C1 segment of cervical spinal cord (tissue), 14 donors: ENCODE measurements at places on chromosomes 5 and 9.

GRCh38 chr9:137220317-137221094 lies 1.5 kb downstream of the RNF208 start:
- DNase-seq, result no peak

DNA sequence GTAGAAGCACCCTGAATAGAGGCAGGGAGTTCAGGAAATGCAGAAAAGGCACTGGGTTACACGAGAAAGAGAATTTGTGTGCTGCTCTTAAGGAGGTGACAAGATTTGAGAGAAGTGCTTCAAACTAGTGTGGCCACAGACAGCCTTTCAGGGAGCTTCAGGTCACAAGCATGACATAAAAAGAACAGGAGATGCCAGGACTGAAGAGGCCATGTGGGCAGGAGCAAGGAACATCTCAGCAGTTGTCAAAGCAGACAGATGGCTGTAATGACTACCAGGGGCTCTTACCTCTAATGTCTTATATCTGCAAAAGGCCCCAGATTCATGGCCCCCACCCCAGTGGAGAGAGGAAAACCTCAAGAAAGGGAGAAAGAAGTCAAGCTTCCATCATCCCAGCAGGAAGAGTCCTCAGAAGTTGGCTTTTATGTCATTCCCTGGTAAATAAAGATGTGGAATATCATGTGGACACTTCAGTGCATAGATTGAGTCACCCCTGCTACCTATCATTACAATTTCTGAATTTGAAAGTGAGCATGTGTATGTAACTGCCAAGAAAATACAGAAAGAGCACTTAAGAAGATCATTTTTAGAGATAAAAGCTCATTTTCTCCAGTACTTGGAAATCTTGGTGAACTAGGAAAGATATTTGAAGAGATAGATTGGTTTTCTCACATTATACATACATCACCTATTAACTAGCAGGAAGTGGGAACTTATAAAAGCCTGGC lies 214.4 kb upstream of the RORB start:
- no peak for DNase-seq

GRCh38 chr5:78647351-78647818 lies 1.2 kb downstream of the LHFPL2 start:
- no peak for DNase-seq

GRCh38 chr5:169954786-169955185 lies 25.5 kb downstream of the INSYN2B start:
- no peak for DNase-seq

DNA sequence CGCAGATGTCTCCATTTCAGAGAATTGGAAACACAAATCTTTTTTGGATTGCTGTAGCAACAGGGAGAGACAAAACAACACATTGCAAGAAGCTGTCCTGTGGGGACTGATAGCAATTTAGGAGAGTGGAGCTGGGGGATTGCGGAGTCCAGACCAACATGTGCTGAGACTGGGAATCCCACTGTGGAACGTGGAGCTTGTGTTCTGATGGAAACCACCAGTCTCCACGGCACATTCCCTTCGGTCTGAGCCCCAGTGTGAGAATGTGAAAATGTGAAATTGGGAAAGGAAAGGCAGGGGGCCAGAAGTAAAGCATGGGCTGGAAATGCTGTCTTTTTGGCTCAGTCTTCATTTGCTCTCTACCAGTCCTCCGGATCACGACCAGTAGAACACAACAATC lies 348.8 kb upstream of the TNC start:
- DNase-seq, result no peak

GRCh38 chr5:122442938-122443337 lies 130.9 kb downstream of the SNCAIP start:
- no peak for DNase-seq

GRCh38 chr5:160023007-160023907 lies 14.3 kb downstream of the TTC1 start:
- no peak for DNase-seq

DNA sequence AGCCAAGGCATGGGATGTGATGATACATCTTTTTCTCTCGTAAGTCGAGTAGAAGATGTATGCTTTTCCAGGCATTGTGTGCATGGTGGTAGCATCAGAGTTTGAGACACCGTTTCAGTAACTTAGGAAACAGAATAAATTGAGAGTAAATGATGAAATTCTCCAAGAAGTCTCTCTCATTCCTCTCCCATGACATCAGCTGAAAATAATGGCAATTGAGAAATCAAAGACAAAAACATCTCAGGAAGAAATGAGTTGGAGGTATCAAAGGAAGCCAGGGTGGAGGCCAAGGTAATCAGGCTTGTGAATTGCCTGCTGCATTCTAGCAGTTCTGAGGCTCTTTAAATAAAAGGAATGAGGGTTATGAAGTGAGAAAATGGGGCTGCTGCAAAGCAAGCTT lies 53.9 kb downstream of the SGCD start:
- no peak for DNase-seq

DNA sequence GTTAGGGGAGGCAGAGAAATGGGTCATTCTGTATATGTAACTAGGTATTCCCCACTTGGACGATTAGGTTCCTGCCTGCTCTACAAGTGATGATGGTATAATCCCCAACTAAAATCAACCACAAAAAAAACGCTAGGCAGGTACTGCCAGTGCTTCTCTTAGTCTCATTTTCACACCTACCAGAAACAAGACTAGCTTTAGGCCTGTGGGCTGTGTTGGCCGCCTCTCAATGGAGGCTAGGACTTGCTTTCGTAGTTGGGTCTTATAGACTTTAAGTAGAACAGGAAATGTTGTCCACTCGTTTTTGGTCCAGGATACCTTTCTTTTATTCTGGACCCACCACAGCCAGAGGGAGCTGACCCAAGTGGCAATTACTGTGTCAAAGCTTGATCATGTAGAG lies 111.8 kb downstream of the UNC13B start:
- no peak for DNase-seq

DNA sequence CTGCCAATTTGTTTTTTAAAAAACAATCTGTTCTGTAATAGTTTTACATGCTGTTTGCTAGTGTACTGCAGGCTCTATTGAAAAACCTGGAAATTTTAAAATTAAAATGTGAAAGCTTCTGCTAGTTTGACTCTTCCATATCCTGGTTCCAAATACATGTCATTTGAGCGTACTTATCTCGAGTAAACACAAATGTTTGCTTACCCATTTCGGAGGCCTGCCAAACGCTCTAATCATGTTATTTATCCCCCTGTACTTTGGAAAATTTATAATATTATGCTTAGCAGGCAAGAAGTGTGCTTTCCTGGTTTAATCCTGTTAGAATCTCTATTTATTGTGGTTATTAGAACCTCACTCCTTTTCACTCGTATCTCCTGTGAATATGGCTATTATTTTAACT lies 476.8 kb upstream of the CYLC2 start:
- no peak for DNase-seq

- DNase-seq, result no peak
These were observed 31.2 kb upstream of the ACTBL2 start for GRCh38 chr5:57513785-57514184.

DNA sequence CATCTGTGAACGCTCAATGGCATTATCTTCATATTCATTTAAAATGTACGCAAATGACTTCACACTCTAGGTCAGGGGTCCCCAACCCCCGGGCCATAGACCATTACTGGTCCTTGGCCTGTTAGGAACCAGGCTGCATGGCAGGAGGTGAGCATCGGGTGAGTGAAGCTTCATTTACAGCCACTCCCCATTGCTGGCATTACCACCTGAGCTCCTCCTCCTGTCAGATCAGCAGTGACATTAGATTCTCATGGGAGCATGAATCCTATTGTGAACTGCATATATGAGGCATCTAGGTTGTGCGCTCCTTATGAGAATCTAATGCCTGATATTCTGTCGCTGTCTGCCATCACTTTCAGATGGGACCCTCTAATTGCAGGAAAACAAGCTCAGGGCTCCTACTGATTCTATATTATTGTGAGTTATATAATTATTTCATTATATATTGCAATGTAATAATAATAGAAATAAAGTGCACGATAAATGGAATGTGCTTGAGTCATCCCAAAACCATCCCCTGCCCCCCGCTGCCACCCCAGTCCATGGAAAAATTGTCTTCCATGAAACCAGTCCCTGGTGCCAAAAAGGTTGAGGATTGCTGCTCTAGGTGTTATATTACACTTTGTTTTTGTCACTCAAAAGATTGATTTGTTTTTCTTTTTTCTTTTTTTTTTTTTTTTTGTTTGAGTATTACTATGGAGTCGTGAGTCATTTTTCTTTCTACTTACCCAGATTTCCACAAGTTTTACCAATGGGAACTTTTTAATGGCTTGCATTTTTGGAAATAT lies 127.2 kb downstream of the DOCK8 start:
- no peak for DNase-seq

GRCh38 chr5:59673438-59674058 lies 220.0 kb downstream of the PDE4D start:
- DNase-seq, result no peak

- DNase-seq, result no peak
These were observed 11.7 kb downstream of the S1PR3 start for GRCh38 chr9:89002987-89003386.

- DNase-seq, result no peak
These were observed 14.5 kb upstream of the ANKRD55 start for GRCh38 chr5:56247592-56247991.

GRCh38 chr9:21936161-21936560 lies 58.0 kb downstream of the CDKN2A start:
- DNase-seq, result no peak

DNA sequence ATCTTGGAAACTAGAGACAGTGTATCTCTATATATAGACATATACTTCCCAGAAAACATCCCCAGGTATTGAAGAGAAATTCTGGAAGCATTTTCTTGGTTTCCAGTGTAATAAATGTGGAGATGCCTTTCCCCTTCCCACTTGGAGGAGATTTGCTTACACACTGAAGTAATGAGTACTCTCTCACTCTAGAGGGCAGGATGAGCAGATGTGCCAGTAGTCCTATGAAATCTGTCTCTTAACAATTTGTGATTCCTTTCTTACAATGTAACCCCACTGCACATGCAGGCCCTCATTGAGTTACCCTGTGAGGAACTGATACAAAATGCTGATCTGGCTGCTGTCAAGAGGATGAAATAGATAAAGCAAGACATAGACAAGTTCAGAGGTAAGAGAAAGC lies 567.2 kb downstream of the SLCO4C1 start:
- DNase-seq, result no peak

GRCh38 chr9:91332546-91333231 lies 29.0 kb downstream of the AUH start:
- no peak for DNase-seq

DNA sequence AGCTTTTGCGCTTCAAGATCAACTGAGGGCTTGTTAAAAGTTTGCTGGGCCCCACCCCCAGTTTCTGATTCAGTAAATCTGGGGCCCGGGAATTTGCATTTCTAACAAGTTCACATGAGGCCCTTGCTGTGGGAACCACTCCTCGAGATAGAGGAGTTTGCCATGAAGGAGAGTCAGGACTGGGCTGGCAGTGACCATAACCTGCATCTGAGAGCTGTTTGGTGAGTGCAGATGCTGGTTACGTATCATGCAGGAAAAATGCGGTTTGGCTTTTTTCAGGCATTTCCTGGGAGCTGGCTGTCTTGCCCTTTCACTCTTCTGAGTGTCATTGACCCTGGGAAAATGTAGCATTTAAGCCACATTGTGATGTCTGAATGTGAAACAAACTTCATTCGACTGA lies 9.4 kb upstream of the ANGPTL2 start:
- DNase-seq, result no peak

DNA sequence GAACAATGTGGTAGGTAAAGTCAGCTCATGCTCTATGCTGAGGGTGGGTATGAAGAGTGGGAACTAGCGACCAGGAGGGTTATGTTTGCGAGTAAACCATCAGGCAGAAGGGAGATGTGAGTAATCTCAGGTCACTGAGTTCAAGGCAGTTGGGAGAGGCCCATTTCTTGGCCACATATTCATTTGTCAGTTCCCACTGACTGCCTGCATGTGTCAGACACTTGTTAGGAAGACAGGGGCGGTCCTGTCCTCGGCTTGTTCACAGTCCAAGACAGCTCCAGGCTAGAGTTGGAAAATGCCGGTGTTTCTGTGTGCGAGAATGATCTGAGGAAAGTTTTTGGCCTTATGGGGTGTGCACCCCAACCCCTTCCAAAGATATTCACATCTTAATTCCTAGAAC lies 48.6 kb upstream of the GDNF start:
- no peak for DNase-seq

GRCh38 chr5:115949096-115949495 lies 13.2 kb upstream of the LVRN start:
- no peak for DNase-seq

DNA sequence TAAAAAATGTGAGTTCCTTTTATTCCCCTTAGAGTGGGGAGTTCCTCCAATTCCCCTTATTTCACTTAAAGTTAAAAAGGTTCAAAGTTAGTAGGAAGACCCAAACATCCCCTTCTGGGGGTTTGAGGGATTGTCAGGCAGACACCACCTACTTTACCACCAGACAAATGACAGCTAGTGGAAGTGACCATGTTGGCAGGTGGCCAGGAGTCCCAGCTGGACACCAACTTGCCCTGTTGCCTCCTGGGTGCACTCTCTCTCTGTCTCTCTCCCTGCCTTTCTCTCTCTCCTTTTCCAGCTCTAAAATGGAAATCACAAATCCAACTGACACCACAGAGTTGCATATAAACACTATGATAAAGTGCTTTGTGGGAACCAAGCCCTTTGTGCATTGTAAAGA lies 307.7 kb upstream of the TLE4 start:
- no peak for DNase-seq

- no peak for DNase-seq
These were observed 23.0 kb downstream of the AMBP start for GRCh38 chr9:114055061-114055460.

GRCh38 chr5:131515348-131515747 lies 119.7 kb downstream of the RAPGEF6 start:
- no peak for DNase-seq

DNA sequence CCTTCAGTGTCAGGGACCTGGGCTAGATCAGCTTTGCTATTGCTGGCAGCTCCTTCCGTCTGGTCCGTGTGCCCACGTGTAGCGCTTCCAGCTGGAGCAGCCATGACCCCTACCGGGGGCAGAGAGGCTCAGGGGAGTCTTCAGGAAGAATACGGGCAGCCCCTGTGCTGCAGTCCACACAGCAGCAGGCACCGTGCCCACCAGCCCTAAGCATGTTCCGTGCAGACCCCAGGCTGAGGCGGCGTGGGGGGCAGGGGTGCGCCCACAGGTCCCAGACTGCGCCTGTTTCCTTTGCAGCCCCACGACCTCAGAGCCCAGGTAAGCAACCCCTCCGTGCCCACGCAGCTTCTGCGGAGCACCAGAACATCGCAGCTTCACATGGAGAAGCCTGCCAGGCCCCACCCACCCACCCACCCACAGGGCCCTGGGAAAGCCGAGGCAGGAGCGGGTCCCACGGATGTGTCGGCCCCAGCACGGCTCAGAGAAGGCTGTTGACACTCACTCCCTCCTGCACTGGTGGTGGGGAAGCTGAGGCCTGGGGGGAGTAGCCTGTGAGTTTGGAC lies 83.1 kb downstream of the KCNT1 start:
- no peak for DNase-seq

GRCh38 chr5:165497707-165498106 lies 1992.3 kb downstream of the MAT2B start:
- no peak for DNase-seq

GRCh38 chr9:33524306-33524947 lies 376 bp downstream of the ANKRD18B start:
- DNase-seq, result no peak

- no peak for DNase-seq
These were observed 457.8 kb downstream of the RASEF start for GRCh38 chr9:82604947-82605656.
